ENCODE measurements at places on chromosomes 1 and 21.
A peak's percentile ranks its signal among the peaks of the same experiment; 100 is the strongest.

DNA sequence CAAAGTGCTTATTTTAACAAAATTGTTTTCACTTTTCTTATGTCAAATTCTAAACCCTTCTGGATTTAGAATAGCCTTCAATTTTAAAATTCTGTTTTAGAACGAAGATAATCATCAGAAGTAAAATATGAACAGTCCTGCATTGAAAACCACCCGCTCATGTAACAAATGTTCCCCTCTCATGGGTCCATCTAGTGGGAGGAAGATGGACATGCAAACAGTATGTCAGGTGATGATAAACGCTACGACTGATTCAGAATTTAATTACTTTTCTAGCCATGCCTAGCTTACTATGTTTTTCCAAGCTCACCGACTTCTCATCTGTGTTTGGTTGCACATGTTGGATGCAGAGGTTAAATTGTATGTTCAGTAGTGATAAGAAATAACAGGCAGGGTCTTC, 23.5 kb downstream of the SOD1 start:
- no peak for DNase-seq

DNA sequence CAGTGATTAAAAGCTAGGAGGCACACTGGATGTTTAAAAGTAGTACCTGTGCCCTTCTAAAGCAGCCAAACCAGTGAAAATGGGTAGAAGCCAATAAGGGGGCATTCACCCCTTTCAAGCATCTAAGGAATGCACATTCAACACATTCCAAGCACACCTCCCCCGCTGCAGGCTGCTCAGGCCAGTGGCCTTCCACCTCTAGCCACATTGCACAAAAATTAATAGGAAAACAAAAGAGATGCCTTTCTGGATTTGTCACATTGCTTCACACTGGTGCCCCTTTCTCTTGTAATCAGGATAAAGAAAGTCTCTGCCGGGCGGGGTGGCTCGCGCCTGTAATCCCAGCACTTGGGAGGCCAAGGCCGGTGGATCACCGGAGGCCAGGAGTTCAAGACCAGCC, 834.0 kb downstream of the USP25 start:
- no peak for DNase-seq

GRCh38 chr1:99441299-99442095, 177.2 kb downstream of the PLPPR4 start:
- peak; percentile 47 for DNase-seq

DNA sequence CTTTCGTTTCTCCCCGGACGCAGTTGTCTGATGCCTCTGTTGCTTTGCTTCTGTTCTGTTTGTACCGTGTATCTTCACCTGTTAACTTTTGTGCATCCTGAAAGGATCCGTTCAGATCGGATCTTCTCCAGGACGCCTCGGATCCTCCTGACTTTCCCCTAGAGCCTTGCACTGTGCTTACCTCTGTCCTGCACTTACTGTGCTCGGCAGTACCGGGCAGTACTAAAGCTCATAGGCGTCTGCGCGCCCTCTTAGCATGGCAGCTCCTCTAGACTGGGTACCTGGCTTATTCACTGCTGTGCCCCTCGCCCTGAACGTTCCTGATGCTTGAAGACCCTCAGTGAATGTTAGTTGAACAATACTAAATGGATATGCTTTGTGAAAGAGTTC, 934 bp downstream of the SCP2 start:
- no peak for DNase-seq

GRCh38 chr1:245810789-245811337, 656.1 kb downstream of the KIF26B start:
- DNase-seq: no peak

GRCh38 chr1:18738126-18738525, 107.5 kb downstream of the PAX7 start:
- no peak for DNase-seq

DNA sequence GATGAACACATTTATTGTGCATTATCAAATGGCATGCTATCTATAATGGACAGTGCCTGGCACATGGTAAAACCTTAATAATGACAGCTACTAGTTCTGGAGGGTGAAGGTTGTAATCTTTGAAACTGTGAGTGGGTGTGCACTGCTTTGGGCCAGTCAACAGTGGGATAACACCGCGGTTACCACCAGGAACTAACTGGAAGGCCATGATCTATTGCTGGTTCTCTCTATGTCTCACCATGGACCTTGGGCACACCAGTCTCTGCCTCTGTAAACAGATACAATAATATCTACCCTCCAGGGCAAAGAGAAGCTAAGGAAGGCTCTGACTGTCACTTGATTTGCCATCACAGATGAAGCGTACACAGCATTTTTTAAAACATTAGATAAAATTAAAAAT, 198.6 kb upstream of the ESRRG start:
- DNase-seq: no peak

DNA sequence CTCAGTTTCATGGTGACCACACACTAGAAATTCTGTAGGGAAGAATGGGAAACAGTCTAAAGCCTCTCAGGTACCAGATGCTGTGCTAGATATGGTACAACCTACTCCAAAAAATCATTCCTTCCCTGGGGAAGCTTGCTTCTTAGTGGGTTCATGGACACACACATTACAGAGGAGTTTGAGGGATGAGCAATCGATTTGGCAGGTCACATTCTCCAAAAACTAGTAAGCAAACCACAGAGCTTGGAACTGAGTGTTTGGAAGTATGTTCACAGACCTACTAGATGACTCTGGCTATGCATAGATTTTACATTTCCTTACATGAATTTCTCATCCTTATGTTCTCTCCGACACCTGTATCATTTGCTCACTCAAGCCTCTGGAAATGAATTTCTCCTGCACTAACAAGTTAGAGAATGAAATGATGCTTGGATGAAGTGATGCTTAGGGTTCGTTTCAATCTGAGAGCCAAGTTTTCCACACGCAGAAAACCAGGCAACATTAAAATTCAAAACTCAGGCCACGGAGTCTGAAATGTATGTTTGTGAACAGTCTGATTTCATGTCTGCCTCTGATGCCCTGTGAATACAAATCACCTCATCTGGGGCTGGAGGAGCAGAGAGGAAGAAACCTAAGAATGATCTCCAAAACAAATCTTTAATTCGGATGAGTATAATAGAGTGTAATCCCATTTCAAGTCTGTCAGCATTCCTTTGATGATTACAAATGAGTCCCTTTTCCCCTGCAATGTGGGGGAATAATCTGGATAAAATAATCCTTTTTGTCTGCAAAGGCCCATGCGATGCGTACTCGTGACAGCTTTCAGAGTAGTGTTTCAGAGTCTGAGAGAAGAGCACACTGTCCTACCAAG, 11.0 kb downstream of the EVA1C start:
- no peak for DNase-seq

- no peak for DNase-seq
Measured at GRCh38 chr1:156259805-156260204, 11.9 kb upstream of the PAQR6 start.
